NCI-H1092 (cell line): ENCODE measurements at places on chromosomes 4 and X.

DNA sequence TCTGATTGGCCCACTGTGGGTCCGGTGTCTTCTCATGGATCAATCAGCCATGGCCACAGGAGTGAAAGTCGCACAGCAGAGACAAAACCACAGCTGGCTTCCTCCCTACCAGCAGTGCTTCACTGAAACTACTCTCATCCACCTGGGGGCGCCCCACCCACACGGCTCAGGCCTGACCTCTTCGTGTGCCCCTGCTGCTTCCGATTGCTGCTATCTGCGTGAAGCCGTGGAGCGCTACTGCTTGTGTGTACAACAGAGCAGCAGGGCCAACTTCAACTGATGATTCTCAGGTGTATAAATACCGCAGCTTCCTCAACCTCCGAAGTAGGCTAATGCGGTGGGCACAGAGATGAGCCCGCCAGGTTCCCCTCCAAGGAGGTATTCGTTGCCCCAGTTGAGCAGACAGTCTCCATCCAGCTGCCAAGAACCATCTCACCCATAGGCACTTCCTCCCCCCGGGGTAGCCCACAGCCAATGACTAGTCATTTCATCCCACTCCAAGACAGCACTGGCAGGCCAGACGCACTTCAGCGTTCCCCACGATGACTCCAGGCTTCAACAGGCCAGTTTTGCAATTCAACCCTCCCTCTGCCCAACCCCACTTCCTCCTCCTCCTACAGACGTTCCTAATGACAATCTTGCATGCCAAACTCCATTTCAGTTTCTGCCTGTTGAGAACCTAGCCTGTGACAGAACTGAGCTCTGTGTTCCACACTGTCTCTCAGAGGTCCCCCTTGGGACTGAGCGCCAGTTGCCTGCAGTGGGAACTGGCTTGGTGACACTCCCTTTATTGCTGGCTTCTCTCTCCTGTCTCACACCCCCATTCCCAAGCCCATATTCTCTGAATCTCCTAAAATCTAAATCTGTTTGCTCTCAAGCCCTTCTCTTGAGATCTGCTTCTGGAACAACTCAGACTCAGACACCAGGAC, 41.3 kb upstream of the ATP6AP2 start:
- peak; percentile 44 for DNase-seq

GRCh38 chrX:97294041-97294440, 410.3 kb downstream of the RPA4 start:
- no peak for DNase-seq

- peak; percentile 69 for DNase-seq
These were observed at the start of gene FAT4 for GRCh38 chr4:125314676-125315575. FAT4 (plus strand) TSS chr4:125314955; CDS start chr4:125316412, 1,457 bp downstream.

DNA sequence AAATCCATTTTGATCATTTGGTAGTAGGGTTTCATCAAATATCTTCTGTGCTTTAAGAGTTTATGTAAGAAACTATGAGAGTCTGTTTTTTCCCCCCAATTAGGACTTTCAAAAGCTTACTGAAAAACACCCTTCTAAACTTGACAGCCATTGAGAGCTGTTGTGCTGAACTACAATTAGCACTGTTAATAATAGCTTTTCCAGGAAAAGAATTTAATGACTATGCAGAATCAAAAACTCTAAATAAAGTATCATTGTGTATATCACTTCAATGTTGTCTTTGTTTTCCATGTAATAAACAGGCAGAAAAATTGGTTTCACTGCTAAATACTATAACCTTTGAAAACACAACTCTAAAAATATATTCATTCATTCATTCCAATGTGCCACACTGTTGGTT, 121.4 kb upstream of the PDE5A start:
- no peak for DNase-seq

- DNase-seq = no peak
These were observed 59.7 kb downstream of the RAI2 start for GRCh38 chrX:17801431-17801830.

- DNase-seq = peak; percentile 48
These were observed 3.6 kb upstream of the LEF1 start for GRCh38 chr4:108172231-108172752.

DNA sequence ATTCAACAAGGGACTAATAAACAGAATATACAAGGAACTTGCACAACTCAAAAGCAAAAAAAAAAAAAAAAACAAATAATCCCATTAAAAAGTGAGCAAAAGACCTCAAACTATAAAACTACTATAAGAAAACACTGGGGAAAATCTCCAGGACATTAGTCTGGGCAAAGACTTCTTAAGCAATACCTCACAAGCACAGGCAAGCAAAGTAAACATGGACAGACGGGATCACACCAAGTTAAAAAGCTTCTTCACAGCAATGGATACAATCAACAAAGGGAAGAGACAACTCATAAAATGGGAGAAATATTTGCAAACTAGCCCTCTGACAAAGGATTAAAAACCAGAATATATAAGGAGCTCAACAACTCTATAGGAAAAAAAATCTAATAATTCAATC, 17.1 kb upstream of the BMP15 start:
- DNase-seq = no peak

GRCh38 chr4:31923634-31924033, 1203.5 kb downstream of the PCDH7 start:
- DNase-seq = no peak

GRCh38 chr4:85673540-85673939, 198.6 kb downstream of the ARHGAP24 start:
- no peak for DNase-seq

DNA sequence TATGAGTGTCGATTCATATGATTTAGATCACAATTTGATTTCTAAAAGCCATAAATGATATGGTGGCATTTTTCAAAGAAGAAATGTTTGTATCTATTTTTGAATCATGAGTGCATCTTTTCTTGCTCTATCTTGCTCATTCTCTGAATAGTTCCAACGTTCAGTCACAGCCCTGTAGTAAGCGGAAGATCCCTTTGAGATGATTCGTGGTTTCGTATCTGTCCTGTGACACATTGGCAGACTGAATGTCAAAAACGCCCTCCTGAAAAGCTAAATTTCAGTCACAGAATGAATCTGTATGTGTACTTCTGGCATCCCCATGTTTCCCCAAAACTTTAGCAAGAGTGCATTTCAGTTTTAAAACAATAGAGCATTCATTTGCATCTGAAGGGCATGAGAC, 1066.9 kb upstream of the TENM3 start:
- DNase-seq = no peak

- DNase-seq = no peak
These were observed 154.3 kb upstream of the EDNRA start for GRCh38 chr4:147326591-147326990.

DNA sequence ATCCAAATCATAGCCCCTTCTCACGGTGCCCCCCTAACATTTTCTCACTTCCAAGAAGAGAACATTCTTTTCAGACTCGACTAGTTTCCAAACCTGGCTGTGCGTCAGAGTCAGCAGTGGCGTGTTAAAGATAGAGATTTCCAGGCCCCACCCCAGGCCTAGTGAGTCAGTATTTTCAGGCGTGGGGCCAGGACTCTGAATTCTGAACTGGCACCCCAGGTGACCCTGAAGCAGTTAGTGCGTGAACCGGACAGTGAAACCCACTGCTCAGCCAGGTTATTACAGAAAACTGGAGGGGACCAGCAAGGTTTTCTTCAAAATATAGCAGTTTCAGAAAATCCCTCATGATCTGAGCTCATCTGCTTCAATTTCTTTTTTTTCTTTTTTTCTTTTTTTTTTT, 35.0 kb upstream of the BCOR start:
- no peak for DNase-seq

DNA sequence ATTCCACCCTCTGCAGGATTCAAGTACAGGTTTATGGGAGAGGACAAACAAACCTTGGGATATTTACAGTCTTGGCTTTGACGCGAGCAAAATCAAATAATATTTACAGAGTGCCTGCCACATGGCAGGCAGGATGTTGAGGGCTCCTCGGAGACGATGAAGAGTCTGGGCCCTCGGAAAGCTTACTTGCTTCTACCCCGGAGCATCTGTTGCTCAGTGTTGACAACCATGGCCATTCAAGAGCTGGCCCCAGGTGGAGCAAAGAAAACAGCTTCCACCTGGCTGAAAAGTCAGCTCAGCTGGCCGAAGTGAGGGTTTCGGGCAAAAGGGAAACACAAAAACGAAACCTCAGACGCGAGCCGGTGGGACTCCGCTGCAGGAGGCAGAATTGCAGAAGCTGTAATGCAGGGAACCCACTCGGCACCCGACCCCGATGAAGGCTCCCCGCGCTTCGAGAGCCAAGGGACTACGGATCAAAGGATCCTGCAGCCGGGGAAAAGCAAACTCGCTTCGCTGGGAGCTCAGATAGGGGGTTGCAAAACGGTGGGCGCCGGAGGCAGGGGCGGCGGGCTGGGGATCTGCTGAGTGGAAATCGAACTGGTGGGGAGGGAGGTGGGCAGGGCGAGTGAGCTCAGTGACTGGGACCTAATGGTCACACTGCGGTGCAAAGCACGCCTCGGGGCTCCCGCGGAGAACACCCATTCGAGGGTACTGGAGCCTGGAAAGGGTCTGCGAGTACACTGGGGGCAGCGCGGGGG, 805 bp downstream of the ATP8A1 start:
- DNase-seq = peak; percentile 43

DNA sequence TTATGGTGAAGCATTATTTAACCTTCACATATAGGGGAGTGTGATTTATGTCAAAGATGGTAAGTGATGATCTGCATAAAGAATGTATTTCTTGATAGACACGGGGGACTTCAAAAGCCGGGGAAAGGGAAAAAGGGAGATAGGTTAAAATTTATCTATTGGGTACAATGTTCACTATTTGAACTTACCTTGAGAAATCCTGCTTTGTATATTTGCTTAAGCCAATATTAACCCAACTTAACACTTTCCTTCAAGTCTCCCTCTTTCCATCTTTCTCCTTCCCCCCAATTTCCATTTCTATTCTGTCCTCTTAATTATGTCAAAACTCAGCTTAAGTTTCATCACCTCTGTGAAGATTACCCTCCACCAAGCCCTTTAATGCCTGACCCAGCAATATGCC, 149.0 kb upstream of the ANK2 start:
- no peak for DNase-seq

GRCh38 chr4:60296386-60296785, 903.7 kb upstream of the ADGRL3 start:
- DNase-seq = no peak

GRCh38 chrX:97564496-97564895, 680.8 kb downstream of the RPA4 start:
- no peak for DNase-seq

DNA sequence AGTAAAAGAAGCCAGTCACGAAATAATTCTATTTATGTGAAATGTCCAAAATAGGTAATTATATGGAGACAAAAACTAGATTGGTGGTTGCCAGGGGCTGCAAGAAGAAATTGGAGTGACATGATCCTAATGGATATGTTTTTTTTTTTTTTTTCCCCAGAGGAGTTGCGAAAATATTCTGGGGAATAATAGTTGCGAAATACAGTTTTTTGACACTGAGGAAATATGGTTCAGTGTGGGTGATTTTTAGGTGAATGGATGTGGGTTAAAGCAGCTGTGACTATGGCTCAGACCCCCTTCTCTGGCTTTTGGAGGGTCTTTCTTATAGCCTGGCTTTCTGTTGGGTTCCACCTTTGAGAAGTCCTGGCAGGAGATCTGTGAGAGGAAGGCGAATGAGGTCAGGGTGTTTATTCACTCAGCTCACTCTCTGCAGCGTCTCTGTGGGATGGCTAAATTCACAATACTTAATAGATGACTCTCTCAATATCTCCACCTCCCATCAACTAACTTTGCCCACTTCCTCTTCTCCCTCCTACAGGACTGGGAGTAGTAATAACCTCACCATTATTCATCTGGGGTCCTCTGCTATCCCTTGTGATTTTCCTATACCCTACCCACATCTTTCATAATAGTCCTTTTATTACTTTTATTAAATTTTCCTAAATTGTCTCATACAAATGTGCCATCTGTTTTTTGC, 15.3 kb upstream of the RAB9B start:
- DNase-seq = no peak

DNA sequence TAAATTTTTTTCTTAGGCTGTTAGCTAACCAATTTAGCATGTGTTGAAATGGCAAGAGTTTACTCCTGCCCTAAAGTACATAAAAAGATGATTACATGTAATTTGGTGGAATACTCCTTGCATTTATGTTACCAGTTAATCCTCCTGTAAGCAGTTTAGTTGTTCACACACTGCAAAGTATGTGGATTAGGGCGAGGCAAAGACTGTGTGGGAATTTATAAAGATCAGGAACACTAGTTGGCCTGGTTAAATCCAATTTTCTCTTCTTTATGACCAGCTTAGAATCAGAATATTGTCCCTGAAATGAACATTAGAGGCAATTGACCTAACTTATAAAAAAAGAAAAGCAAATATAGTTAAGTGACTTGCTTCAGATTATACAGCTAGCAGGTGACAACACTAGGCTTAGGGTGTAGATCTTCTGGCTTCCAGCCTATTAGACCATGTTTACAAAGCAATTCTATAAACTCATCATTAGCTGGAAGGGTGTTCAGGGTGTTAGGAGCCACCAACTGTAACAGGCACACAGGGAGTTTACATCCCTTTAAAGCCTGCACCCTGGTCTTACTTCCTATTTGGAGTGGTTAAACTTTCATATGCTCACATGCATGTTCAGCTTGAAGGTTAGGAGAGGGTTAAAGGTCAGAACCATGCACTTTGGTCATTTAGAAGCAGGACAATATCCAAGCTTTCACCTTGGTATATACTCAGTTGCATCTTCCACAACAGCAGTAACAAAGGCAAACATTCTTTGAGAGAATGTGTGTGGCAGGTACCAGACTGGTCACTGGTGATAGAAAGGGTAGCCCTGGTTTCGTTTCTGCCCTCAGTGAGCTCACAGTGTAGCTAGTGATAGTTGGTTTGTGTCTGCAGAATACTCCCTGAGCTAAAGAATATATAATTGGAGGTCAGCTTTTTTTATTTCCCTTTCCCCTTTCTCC, 72.6 kb downstream of the GC start:
- no peak for DNase-seq

DNA sequence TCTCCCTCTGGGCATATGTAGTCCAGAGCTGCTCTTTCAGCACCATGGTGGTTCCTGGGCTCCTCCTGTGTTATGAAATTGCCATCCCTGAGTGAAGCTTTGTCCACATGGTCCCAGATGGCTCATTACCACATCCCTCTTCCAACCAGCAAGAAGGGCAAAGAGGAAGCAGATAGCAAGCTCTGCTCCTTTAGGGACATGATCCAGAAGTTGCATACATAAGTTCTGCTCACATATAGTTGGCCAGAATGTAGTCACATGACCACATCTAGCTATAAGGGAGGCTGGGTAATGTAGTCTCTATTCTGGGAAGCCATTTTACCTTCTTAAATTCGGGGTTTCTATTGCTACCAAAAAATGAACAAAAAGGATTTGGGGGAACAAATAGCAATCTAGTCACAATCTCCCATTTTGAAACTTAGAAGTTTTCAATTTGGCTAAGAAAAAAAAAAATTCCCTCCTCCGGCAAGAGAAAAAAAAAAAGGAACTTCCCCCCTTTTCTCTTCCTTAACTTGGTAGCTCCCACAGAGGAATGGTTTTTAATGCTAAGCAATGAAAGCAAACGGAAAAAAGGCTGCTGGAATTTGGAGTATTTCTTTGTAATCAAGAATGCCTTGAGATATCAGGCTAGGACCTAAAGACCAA, 88.2 kb upstream of the USP9X start:
- no peak for DNase-seq
